ENCODE measurements at places on chromosomes 13 and 19.

DNA sequence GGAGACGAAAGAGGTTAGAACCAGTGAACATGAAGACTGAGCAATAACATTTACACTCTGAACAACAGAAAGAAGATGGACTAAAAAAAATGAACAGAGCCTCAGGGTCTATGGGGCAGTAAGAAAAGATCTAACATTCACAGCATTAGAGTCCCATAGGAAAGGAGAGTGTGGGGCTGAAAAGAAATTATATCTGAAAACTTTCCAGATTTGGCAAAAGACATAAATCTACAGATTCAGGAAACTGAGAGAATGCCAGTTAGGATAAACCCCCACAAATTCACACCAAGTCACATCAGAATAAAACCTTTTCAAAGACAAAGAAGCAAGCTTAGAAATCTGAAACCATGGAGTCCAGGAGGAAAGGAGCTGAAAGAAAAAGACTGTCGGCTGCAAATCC is 20.3 kb upstream of the TUBGCP3 start:
- no peak for DNase-seq

DNA sequence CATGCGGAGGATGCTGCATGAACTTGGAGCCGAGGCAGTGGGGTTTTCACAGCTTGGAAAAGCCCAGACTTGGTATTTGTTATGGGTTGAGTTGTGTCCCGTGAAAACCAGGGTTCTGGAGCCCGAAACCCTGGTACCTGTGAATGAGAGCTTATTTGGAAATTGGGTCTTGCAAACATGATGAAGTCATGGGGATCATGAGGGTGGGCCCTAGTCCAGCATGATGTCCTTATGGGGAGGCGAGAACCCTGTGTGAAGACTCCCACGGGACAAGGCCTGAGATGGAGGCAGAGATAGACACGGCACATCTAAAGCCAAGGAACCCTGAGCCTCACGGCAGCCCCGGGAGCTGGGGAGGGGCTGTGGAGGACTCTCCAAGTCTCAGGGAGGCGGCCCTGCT is 82.3 kb downstream of the ANKRD10 start:
- no peak for DNase-seq

- DNase-seq, result no peak
Observed at GRCh38 chr13:19592657-19593180, 31.4 kb upstream of the TPTE2 start.

DNA sequence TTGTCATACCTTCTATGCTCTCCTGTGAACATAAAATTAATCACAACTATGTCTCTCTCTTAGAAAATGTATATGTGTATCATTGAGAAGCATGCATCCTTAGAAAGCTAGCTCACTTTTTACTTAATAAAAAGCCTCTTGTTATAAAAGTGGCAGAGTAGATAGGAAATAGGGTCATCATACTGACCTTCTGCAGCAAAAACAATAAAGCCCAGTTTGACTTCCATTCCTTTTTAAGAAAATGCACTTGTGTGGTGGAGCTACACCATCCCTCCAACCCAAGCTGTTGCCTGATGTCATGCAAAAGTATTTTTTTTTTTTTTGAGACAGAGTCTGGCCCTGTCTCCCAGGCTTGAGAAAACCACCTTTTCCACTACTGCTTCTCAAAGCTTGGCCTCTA is 393.3 kb downstream of the LIG4 start:
- no peak for DNase-seq

DNA sequence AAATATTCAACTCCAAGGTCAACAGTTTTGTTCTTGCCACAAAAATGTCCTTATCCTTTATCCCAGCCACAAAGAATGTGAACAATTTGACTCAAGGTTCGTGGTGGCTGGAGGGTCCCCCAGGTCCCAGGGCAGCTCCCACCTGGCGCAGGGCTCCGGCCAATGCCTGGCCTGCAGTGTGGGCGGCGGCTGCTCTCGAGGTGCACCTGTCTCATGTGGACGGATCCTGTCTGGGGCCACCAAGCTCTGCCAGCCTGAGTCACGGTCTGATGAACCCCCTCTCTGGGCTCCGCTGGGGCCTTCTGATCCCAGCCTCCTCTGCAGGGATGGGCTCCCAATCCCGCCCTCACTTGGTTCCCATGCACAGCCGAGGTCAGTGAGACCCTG is 49.4 kb downstream of the GAS6 start:
- DNase-seq, result no peak

DNA sequence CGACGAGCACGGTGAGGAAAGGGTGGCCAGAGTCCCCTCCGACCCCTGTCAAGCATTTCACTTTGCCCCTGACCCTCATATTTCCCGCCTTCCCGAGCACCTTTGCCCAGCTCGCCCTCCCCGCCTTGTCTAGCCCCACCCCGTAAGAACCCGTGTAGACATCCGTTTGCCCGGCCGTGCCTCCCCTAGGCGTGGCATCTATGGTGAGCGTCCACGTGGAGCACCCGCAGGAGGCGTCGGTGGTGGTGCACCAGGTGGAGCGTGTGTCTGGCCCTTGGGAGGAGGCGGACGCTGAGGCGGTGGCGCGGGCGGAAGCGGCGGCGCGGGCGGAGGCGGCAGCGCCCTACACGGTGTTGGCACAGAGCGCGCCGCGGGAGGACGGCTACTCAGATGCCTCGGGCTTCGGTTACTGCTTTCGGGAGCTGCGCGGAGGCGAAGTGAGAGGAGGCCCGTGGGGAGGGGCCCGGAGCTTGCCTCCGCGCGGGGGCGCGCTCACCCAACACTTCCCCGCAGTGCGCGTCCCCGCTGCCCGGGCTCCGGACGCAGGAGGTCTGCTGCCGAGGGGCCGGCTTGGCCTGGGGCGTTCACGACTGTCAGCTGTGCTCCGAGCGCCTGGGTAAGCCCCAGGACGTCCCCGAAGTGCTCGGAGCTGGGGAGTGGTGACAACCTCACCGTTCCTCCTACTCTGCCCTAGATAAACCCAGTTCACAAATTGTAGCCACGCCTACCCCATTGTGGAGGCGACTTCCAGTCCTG is 4.2 kb downstream of the LTBP4 start:
- DNase-seq, result no peak

DNA sequence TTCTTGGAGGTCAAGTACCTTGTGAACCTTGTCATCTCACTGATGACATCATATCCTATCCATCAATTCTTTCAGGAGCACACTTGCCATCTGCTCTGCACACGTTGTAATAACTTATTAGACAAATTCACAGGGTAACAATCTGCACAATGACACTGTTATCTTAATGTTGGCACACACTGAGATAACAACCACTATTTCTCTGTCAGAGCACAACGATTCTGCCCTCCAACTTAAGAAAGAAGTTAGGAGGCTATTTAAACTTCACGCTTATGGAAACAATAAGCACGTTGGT is 351.3 kb downstream of the DACH1 start:
- DNase-seq, result no peak

DNA sequence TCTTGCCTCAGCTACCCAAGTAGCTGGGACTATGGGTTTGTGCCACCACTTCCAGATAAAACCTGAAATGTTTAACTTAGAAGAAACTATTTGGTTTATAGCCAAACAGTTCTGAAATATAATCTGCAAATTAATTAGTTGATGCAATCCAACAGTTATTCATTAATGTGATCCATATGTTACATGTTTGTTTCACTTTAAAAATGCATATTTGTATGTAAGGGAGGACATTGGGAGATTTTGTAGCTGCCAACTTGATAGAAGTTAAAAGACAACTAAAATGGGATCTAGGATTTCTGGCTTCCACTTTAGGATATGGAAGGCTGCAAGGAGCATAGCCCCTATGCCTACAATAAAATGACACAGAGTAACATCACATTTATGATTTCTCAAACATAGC is 532.5 kb upstream of the SLC10A2 start:
- no peak for DNase-seq

- DNase-seq, result no peak
Observed at GRCh38 chr19:38837656-38838121, 6.1 kb upstream of the ECH1 start.

DNA sequence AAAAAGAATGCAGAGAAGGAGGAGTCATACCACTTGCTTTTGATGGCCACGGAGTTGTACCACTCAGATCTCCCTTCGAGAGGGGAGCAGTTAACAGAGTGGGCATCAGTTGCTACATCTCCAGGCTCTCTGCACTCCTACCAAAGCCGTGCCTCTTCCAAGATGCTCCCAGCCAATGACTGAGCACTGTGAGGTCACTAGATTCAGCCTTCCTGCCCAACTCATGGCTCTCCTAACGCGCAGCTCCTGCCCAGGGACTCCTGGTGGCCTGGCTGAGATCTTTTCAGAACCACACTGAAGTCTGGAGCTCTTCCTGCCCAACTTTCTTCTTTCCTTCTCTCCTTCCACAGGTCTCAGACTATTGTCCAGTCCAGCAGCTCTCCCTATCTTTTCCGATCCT is 66.7 kb downstream of the LHFPL6 start:
- no peak for DNase-seq

DNA sequence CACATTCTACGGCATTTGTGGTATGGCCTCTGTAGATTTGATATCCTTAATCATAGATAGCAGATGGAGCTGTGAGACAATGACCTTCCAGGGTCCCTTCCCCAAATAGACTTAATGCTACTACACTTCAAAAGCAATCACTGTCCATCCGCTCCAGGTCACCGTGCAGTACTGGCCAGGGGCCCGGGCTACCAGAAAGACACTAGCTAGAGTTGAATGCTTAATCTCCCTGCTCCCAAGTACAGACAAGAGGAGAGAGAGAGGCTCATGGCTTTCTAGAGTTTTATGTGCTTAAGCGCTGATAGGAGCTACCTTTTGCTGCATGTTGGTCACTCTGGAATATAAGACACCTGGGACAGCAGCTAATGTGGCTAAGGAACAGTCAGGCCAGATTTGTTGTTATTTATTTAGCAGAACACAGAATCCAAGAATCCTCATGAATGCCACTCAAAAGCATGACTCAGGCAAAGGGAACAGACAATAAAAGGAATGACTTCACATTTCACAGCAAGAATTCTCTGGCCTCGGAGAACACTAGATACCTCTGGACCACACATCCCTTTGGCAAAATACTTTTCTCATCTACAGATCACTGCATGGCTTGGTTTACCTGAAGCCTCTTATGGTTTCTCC is 165.0 kb downstream of the LACC1 start:
- no peak for DNase-seq

DNA sequence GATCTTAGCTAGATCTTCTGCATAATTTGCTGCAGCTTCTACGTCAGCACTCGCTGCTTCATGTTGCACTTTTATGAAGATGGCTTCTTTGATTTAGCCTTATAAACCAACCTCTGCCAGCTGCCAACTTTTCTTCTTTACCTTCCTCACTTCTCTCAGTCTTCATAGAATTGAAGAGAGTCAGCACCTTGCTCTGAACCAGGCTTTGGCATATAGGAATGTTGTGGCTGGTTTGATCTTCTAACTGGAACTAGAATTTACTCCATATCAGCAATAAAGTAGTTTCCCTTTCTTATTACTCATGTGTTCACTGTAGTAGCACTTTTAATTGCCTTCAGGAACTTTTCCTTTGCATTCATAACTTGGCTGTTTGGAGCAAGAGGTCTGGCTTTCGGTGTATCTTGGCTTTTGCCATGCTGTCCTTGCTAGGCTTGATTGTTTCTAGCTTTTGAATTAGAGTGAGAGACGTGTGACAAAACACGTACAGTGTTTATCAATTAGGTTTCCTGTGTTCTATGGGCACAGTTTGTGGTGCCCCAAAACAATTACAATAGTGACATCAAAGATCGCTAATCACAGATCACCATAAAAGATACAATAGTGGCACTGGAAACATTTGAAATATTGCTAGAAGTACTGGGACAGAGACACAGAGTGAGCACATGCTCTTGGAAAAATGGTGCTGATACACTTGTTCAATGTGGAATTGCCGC is 50.7 kb downstream of the NDFIP2 start:
- DNase-seq, result no peak

GRCh38 chr19:16625163-16625958 is 2.6 kb downstream of the MED26 start:
- DNase-seq, result no peak

GRCh38 chr19:34838753-34839431 is 65.9 kb upstream of the ZNF599 start:
- DNase-seq, result peak; percentile 34
